Aorta (tissue), 5 donors: ENCODE measurements at places on chromosomes 4 and X. TPM values are rescaled to one million over a fixed set of nuclear protein-coding genes. Genes with fewer than 3 reads are reported as not detected.

Gene PLK4
- 0.72 TPM for polyA plus RNA-seq

- no peaks in the 10 kb centered on the region for H3K4me1 ChIP-seq
- no peak overlapping the region for H3K4me3 ChIP-seq
- no peak overlapping the region for H3K27ac ChIP-seq
- H3K36me3 ChIP-seq, result no peaks in the 10 kb centered on the region
Observed at GRCh38 chrX:152878976-152879755, 18.7 kb upstream of the ZNF185 start.

Gene CPEB2
- polyA plus RNA-seq, result 5.8 TPM

- no peaks in the 10 kb centered on the region for H3K4me1 ChIP-seq
- no peaks in the 10 kb centered on the region for H3K27me3 ChIP-seq
- no peaks in the 10 kb centered on the region for H3K36me3 ChIP-seq
- no peak overlapping the region for H3K4me3 ChIP-seq
- H3K27ac ChIP-seq, result no peak overlapping the region
Observed at GRCh38 chr4:121510341-121510874, 129.6 kb upstream of the QRFPR start.

Gene AR
- 1.6 TPM for polyA plus RNA-seq

GRCh38 chr4:118348886-118349285 is 3.9 kb downstream of the PRSS12 start:
- DNase-seq, result no peak
- no peaks in the 10 kb centered on the region for H3K36me3 ChIP-seq
- no peaks in the 10 kb centered on the region for H3K27me3 ChIP-seq
- no peak overlapping the region for H3K27ac ChIP-seq
- H3K4me1 ChIP-seq, result no peaks in the 10 kb centered on the region
- no peak overlapping the region for H3K4me3 ChIP-seq

GRCh38 chr4:2103127-2103842 is 44.2 kb downstream of the NAT8L start:
- no peak overlapping the region for H3K27ac ChIP-seq
- no peak overlapping the region for H3K4me3 ChIP-seq
- no peaks in the 10 kb centered on the region for H3K36me3 ChIP-seq
- H3K27me3 ChIP-seq, result no peaks in the 10 kb centered on the region

Gene LCORL
- polyA plus RNA-seq, result 1.7 TPM

Gene CLNK
- not detected for polyA plus RNA-seq

DNA sequence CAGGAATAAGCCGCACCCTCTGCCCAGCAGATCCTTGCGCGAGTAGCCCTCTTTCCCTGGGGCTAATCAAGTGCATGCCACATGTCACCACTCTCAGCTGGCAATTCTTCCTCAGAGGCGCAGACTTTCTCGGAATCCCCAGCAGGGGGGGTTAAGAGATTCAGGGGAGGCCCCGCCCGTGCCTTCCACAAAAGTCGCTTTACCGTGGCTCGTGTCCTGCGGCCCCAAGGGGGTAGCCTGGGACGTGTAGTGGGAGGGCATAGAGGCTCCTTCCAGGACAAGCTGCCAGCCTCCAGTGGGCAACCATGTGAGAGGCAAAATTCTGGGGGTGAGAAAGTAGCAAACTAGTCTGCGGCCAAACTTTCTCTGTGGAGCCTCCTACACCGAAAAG is 652 bp downstream of the SRPX start:
- H3K27ac ChIP-seq, result no peak overlapping the region
- no peaks in the 10 kb centered on the region for H3K27me3 ChIP-seq
- H3K4me1 ChIP-seq, result no peaks in the 10 kb centered on the region
- H3K4me3 ChIP-seq, result peak overlapping the region; percentile 93

GRCh38 chrX:39149761-39150160 is 348.5 kb downstream of the MID1IP1 start:
- DNase-seq, result peak; percentile 90
- no peaks in the 10 kb centered on the region for H3K27me3 ChIP-seq
- H3K4me3 ChIP-seq, result no peak overlapping the region
- H3K4me1 ChIP-seq, result no peaks in the 10 kb centered on the region
- H3K27ac ChIP-seq, result no peak overlapping the region

DNA sequence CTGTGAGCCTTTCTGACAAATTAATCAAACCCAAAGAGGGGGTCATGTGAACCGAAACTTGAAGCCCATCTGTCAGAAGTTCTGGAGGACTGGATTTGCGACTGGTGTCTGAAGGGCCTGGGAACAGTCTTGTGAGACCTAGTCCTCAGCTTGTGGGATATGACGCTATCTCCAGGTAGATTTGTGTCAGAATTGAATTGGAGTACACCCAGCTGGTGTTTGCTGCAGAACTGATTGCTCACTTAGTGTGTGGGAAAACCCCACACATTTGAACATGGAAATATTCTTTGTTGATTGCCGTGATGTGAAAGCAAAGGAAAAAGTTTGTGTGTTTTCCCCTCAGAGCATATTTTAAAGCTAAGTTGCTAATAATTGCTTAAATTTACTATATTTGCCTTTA is 30.3 kb upstream of the TMSB15B start:
- DNase-seq, result no peak
- H3K4me1 ChIP-seq, result no peaks in the 10 kb centered on the region
- H3K27ac ChIP-seq, result no peak overlapping the region
- H3K4me3 ChIP-seq, result no peak overlapping the region
- no peaks in the 10 kb centered on the region for H3K27me3 ChIP-seq

Gene TRIML2
- polyA plus RNA-seq, result not detected
